ENCODE measurements at places on chromosomes 3 and 15. TPM values are rescaled to one million over a fixed set of nuclear protein-coding genes. Genes with fewer than 3 reads are reported as not detected.

Gene HDDC3
- 20.1 TPM for polyA plus RNA-seq

Gene PEX5L
- polyA plus RNA-seq: not detected

Gene NMNAT3
- polyA plus RNA-seq: 2.6 TPM

- H3K27ac ChIP-seq: no peak overlapping the region
- no peak overlapping the region for H3K4me3 ChIP-seq
- no peaks in the 10 kb centered on the region for H3K27me3 ChIP-seq
- H3K36me3 ChIP-seq: peaks cover 36% of the 10 kb centered on the region
- H3K4me1 ChIP-seq: peaks cover 11% of the 10 kb centered on the region
- no peak for DNase-seq
These were observed 90.1 kb downstream of the VGLL4 start for GRCh38 chr3:11553436-11554235.

Measured in B cell (primary cell).